Stimulated activated CD4-positive, alpha-beta T cell treated with anti-CD3 and anti-CD28 coated beads, TNF-alpha, amount 100 ng/mL, for 4 hours (primary cell): ENCODE measurements at places on chromosomes 12 and 14.

GRCh38 chr12:22858849-22859570 is 234.0 kb downstream of the ETNK1 start:
- no peak for DNase-seq

DNA sequence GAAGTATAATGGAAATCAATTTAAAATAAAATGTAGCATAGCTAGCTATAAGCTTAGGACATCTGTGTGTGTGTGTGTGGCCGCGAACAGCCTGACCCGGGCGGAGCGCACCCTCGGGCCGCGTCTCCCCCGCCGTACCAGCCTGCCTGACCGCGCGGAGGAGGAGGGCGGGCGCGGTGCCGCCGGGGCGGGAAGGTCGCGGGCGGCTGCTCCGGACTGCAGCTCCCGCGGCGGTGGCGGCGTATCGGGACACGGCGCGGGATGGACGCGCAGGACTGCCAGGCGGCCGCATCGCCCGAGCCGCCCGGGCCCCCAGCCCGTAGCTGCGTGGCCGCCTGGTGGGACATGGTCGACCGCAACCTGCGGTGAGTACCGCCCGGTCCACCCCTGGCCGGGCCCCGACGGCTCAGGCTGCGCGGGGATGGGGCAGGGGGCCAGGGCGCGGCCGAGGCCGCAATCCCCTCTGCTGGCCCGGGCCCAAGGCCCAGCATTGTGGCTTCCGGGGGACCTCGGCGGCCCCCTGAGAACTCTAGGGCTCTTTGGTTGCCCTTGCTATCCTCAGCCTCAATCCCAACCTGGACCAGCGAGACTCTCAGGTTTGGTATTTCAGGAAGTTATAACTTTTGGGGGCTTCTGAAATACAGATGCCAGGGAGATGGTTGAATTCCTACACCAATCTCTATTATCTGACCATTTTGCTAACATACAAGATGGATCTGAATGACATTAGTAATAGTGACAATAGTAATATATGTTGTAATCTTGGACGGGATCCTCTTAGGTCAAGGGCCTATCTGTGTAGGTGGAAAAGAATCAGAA is at the start of gene ABHD12B:
TSS of gene ABHD12B (plus strand) at position 140 of the 819 bp plus-strand sequence. CDS start at position 262, 122 bp downstream.
- DNase-seq = no peak

- DNase-seq = no peak
These were observed 32.7 kb downstream of the CACNA2D4 start for GRCh38 chr12:1885599-1886245.

GRCh38 chr12:11016937-11017336 is 5.5 kb downstream of the TAS2R19 start:
- no peak for DNase-seq

DNA sequence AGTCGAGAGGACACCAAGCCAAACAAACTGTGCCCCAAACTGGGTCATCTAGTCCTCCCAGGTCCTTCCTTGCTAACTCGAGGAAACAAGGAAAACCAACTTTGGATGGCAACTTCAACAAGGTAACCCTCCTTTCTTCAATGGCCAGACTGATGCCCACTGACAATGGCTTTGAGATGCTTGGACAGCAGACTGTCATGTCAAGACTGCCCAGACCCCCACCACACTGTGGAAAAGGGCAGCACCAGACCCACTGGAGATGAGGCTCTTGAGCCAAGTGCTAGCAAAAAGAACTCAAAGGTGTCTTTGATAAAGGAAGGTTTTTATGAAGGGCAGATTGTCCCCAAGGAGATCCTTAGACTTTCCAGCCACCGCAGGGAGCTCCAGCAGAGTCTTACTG is 9.0 kb upstream of the CDH24 start:
- DNase-seq = no peak

- DNase-seq = no peak
These were observed 152.2 kb downstream of the BCL11B start for GRCh38 chr14:99119554-99120525.

GRCh38 chr12:96237465-96238077 is 43.4 kb downstream of the ELK3 start:
- no peak for DNase-seq

DNA sequence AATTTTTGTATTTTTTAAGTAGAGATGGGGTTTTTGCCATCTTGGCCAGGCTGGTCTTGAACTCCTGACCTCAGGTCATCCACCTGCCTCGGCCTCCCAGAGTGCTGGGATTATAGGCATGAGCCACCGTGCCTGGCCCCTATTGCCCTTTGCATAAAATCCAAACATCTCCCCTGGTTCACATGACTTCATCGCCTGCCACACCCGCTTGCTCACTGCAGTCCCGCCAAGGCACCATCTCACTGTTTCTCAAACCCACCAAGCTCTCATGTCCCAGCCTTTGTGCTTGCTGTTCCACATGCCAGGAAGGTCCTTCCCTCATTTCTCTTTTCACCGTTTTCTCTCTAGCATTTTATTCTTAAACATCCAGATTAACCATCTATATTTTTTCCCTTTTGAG is 9.7 kb downstream of the RHOF start:
- no peak for DNase-seq

GRCh38 chr12:116594325-116595038 is 35.3 kb downstream of the MAP1LC3B2 start:
- no peak for DNase-seq

DNA sequence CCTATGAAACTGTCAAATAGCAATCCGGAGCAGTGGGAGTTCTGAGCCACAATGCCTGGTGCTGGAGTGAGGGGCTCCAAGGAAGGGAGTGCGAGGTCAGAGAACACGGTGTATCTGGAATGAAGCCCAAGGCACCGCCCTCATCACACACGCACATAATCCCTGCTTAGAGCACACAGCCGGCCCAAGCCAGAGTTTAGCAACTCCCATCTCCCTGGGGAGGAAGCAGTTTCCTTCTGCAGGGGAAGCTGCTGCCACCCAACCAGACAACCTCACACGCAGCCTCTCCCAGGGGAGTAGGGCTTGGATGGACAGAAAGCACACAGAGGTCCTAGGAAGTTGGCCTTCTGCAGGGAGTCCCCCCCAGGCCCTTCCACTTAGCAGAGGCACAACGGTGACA is 31.3 kb downstream of the ACTN1 start:
- no peak for DNase-seq

- no peak for DNase-seq
These were observed 24.0 kb downstream of the TTC9 start for GRCh38 chr14:70665448-70666360.

DNA sequence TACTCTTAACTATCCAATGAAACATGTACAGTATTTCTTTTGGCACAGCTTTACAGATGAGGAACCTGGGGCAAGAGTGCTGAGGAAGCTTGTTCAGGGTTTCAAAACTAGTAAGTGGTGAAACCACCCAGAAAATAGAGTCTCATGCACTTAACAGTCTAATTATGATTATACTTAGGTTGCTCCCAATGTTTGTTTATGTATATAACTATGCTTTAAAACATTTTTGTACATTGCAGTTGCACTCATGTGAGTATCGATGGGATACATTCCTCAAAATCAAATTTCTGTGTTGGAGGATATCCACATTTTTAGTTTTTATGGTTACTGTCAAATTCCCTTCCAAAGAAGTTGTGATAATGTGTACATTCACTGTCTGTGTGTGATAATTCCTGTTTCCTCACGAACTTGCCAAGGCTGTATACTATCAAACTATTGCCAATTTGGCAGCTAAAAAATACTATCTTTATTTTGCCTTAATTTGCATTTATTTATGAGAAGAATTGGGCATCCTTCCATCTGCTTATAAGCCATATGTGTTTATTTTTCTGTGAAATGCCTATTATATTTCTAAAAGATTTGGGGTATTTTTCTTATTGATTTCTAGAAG is 143.9 kb upstream of the SSTR1 start:
- DNase-seq = no peak

- no peak for DNase-seq
These were observed 34.1 kb upstream of the C12orf75 start for GRCh38 chr12:105296116-105297089.
